Fibroblast of skin of left quadriceps (primary cell): ENCODE measurements at places on chromosomes 3 and 15.

- no peak for DNase-seq
Observed at GRCh38 chr15:93005133-93005532, 83.9 kb downstream of the RGMA start.

GRCh38 chr3:46900007-46900292 is 22.4 kb downstream of the PTH1R start:
- no peak for DNase-seq

DNA sequence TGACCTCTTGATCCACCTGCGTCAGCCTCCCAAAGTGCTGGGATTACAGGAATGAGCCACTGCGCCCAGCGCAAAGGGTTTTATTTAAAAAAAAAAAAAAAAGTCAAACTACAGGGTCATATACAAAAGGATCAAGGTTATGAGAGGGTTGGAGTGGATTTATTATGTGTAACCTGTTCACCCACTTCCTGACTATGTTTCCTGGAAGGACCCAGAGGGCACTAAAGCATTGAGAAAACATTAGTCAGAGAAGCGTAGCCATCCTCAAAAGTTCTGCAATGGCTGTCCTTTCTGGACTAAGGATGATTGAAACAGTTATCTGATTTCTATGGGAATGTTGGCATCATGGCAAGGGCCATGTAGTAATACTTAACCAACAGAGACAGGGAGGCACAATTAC is 7.3 kb upstream of the SCAPER start:
- DNase-seq: no peak

- DNase-seq: no peak
Observed at GRCh38 chr3:62874711-62875557, at the start of gene CADPS. Gene CADPS (minus strand): TSS chr3:62875416. CDS start chr3:62875029, 387 bp downstream.
